ENCODE measurements at places on chromosomes 12 and 14.

DNA sequence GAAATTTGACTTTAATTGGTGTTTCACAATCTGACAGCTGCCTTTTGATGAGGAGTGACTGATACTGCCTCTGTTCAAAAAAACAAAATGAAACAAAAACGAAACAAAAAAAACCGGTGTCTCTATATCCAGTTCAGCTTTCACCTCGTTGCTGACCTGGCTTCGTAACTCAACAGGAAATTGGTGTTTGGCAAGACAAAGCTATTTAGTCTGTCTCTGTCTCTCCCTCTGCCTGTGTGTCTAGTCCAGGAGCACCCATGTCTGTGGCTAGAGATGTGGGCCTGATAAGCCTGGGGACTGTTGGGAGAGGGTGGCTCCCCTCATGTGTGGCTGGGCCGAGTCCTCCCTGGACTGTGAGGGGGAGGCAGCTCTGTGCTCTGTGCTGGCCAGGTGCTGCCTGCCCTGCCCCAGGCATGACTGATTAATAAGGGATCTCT lies 11.3 kb downstream of the CACNA1C start:
- no peak for DNase-seq

DNA sequence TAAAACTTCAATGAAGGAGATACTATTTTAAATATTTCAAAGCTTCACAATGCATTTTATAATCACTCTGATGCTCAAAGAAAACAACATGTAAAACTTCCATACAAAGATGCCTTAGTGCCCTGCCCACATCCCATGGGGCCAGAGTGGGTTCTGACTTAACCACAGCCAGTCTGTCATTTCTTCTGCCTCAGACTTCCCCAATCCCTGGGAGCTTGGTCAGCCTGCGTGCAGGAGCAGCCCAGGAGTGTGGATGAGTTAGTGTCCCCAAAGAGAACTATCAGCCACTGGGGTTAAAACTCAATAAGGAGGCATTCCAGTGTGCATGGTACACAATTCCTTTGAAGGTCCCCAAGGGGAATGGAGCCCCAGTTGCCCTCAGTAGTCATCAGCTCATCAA lies 100.3 kb downstream of the PTCSC3 start:
- DNase-seq, result no peak

- DNase-seq, result no peak
Measured at GRCh38 chr14:104509673-104510072, 69.9 kb upstream of the C14orf180 start.

DNA sequence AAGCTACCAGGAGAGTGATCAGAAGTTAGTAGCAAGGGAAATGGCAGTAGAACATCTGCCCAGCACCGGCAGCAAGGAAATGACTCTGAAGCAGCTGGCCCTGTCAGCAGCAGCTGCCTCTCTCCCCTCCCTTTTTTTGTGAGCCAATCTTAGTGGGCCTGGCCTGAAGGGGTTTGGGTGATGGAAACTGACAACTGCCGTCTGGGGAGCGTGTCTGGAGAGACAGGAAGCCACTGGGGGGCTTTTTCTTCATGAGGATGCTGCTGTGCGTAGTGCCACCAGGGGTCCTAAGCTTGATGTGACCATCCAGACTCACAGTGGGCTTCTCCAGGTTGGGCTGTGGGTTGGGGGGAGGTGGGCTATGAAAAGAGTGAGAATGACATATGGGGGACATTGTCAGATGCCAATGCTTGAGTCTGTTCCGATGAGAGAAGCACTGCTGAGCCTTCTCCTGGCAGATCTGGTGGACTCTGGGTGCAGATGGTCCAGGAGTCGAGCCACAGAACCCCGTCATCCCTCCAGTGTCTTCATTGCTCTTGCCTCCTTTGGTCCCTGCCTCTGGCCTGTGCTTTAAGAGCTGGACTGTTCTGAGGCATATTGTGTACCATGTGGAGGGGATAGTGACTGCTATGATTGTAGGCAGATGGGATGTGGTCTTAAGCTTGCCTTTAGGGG lies 87.6 kb upstream of the HIF1A start:
- DNase-seq, result no peak

DNA sequence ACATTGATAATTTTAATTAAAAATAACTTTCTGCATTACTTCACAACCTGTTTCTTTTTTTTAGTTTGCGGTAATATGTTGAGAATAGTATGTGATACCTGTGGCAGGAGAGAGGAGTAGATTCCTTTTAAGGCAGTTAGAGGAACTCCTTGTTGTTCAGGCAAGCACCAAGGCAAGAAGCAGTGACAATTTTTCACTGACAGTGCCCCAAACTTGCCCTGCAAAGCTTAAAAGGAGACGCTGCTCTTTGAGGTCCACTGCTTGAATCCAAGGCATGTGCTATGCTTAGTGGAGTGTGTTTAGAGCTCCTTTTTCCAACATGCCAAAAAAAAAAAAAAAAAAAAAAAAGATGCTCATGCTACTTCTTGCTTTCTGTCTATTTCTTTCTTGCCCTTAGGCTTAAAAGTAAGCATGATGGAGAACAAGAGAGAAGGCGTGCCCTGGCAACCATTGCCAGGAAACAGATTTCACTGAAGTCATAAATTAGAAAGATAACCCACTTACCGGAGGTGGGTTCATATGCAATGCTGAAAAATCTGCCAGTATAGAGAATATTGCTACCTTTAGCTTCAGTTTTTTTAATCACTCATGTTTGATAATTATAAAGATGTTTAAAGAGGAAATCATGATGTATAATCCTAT lies 58.3 kb upstream of the DYRK2 start:
- DNase-seq, result no peak

- DNase-seq, result peak; percentile 3
Measured at GRCh38 chr12:99455350-99456035, 192.1 kb upstream of the GARIN6 start.

- peak; percentile 36 for DNase-seq
Measured at GRCh38 chr12:50224026-50224692, 57.0 kb upstream of the CERS5 start.

- no peak for DNase-seq
Measured at GRCh38 chr14:74578479-74578878, 33.6 kb downstream of the LTBP2 start.

GRCh38 chr12:12128670-12129069 lies 57.9 kb downstream of the BCL2L14 start:
- DNase-seq, result no peak

DNA sequence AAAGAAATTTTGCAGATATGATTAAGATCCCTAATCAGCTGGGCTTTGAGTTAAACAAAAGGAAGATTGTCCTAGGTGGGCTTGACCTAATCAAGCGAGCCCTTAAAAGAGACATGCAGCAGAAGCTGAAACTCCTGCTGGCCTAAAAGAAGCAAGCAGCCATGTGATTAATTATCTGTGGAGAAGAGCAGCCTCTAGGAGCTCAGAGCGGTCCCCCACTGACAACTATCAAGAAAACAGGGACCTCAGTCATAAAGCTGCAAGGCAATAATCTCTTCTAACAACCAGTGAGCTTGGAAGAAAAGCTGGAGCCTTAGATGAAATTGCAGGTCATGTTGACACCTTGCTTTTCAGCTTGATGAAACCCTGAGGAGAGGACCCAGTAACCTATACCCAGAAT lies 288.9 kb upstream of the CLEC14A start:
- no peak for DNase-seq

- no peak for DNase-seq
Measured at GRCh38 chr12:106894774-106895173, 60.9 kb upstream of the TMEM263 start.

- no peak for DNase-seq
Measured at GRCh38 chr12:25723336-25723735, 170.3 kb upstream of the LMNTD1 start.

GRCh38 chr14:63727231-63727735 lies 582 bp downstream of the SGPP1 start:
- DNase-seq, result peak; percentile 52

- no peak for DNase-seq
Measured at GRCh38 chr12:55188974-55189556, 31.8 kb upstream of the OR10A7 start.

- DNase-seq, result no peak
Measured at GRCh38 chr14:54232735-54233134, 164.1 kb upstream of the CDKN3 start.

DNA sequence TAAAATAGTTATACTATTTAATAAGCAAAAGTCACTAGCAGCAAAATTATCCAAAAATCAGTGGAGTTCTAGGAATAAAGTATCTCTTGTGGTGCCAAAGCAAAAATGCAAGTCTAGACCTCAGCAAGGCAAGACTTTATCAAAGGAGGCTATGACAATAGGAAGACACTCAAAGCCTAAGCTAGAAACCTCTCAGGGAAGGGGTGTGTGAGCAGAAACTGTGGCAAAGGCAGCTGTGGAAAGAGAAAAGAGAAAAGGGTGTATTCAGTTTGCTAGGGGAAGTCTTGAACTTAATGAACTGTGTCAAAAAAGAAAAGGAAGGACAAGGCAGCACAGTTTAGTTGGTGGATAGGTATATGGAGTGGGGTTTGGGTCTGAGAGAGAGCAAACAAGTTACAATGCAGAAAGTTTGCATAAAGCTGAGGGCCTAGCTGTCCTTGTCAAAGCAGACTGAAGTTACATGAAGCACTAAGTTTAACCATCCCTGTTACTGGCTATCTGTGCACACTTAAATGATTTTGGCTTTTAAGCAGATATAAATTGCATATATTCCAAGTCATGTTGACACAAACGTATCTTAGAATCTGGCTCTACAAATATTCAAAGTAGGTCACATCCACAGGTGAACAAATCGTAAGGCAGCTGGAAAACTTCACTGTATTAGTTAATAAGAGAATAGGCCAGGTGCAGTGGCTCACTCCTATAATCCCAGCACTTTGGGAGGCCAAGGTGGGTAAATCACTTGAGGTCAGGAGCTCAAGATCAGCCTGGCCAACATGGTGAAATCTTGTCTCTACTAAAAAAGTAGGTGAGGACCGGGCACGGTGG lies 31.0 kb upstream of the AMN1 start:
- DNase-seq, result no peak

DNA sequence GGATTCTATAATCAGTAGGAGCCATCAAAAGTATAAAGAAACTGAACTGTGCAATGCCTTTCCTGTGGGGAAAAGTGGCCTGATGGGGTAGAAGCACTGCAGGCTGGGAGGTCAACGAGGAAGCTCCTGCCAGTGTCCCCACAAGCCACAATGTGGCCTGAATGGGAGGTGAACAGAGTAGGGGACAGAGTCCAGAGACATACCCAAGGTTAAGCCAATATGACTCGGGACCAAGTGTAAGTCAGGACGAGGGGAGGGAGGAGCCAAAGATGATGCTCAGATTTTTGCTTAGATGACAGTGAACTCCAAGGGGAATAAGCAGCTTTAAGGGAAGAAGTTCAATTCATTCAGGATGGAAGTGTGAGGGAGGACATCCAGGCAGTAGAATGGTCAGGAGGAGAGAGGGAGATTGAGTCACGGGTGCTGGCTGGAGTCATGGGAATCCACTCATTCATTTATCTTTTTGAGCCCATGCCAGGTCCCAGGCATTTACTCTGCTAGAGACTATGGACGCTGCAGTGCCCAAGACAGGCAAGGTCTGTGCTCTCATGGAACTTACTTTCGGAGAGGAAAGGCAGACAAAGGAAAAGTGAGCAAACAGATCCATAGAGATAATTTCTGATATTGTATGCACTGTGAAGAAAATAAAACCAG lies 29.1 kb downstream of the DPF3 start:
- no peak for DNase-seq

DNA sequence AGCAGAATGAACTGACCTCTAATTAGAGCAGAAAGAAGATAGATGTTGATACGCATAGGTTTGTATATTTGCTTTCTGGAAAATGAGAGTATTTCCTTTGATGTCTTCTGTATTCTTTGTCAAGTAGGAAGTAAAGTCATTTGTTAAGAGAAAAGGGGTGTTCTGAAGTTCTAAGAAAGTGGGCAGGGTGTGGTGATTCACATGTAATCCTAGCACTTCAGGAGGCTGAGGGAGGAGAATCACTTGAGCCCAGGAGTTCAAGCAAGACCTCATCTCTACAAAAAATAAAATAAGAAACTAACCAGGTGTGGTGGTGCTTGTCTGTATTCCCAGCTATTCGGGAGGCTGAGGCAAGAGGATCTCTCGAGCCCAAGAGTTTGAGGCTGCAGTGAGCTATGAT lies 2.8 kb downstream of the RHNO1 start:
- no peak for DNase-seq

- no peak for DNase-seq
Measured at GRCh38 chr12:46233423-46233822, 35.4 kb downstream of the SLC38A1 start.

GRCh38 chr12:6177642-6178358 lies 22.4 kb upstream of the CD9 start:
- no peak for DNase-seq

- no peak for DNase-seq
Measured at GRCh38 chr12:110117956-110118685, 6.0 kb upstream of the IFT81 start.

DNA sequence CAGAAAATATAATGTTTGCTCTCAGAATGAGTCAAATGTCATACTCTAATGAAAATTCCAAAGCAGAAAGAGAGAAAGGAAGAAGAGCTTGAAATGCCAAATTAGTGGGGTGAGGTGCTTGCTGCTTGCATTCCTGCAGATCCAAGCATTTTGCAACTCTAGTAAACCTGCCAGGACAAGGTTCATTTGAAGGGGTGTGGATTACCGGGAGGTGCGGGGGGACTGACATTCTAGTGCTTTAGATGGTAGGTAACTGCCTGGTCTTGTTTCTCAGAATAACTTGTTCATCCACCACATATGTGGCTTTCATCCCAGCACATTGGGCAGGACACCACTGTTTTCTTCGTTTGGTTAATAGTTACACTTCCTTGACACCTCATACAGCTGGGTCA lies 144.4 kb downstream of the AKAP6 start:
- DNase-seq, result no peak

DNA sequence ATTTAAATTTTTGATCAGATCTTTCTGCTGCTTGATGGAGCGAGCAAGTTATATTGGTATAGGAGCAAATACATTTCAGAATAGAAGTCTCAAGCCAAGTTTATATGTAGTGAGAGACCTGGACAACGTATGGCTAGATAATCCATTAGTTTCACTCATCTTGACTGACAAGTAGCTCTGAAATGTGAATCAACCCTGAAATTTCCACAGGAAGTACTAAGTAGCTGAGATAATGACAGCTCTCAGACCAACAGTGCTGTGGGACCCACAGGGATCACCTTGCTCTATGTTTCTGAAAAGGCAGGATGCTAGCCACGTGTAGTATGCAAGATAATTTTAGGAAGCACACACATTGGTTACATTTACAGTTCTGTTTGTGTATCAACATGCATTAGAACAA lies 258.6 kb upstream of the FOXN3 start:
- DNase-seq, result no peak

- DNase-seq, result no peak
Measured at GRCh38 chr14:93033084-93033982, 82.4 kb downstream of the ITPK1 start.

DNA sequence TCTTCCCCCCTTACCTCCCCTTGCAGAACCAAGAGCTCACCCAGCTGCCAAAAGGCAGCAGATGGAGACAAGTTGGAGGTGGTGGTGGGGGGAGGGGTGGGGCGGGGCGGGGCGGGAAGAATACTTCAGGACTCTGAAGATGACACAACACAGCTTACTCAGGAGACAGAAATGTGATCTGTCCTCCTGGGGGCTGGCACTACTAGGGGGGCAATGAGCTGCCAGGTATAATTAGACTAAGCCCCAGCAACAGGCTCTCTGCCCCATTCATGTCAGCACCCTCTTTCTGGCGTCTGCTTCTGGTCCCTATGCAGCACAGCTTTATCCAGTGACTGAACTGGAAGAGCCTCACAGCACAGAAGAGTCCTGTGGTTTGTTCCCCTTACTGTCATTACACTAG lies 407.0 kb downstream of the MED13L start:
- DNase-seq, result no peak

Data from NK-92 treated with Interleukin-12 subunit alpha and Interleukin-12 subunit beta, amount 100 ng/mL, for 24 hours (cell line).